GM12878 (cell line): ENCODE measurements at places on chromosomes 16 and 17. TPM values are rescaled to one million over a fixed set of nuclear protein-coding genes. Genes with fewer than 3 reads are reported as not detected.

- DNase-seq, result no peak
Measured at GRCh38 chr17:36443777-36444176, 42.7 kb upstream of the ZNHIT3 start.

GRCh38 chr16:49531931-49532840, 158.6 kb downstream of the C16orf78 start:
- no peak for DNase-seq

Gene METRN
- 6.2 and 8.9 TPM in 2 replicates for total RNA-seq

Gene NTN1
- 0.49 and 0.80 TPM in 2 replicates for total RNA-seq
